Amniotic epithelial cell (primary cell): ENCODE measurements at places on chromosomes 1 and 21.

GRCh38 chr1:62093261-62093660 lies 101.4 kb upstream of the L1TD1 start:
- DNase-seq = no peak

DNA sequence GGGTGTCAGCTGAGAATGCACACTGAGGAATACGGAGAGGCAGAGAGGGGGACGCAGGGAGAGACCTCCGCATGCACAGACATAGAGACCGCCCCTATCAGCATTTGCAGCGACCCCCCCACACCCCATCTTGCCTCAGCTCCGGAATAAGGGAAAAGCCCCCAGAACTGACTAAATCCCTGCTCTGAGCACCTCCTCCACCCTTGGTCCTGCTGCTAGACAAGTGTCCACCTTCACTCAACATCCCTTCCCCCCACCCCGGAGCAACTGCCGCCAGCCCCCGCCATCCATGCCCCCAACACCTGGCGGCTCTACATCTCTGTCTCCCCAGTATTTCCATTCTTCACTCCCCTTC lies 769 bp downstream of the SV2A start:
- no peak for DNase-seq

- peak; percentile 51 for DNase-seq
Observed at GRCh38 chr1:185257950-185258208, 59.2 kb downstream of the IVNS1ABP start.

GRCh38 chr1:153346077-153346723 lies 2.4 kb downstream of the PGLYRP4 start:
- DNase-seq = no peak

DNA sequence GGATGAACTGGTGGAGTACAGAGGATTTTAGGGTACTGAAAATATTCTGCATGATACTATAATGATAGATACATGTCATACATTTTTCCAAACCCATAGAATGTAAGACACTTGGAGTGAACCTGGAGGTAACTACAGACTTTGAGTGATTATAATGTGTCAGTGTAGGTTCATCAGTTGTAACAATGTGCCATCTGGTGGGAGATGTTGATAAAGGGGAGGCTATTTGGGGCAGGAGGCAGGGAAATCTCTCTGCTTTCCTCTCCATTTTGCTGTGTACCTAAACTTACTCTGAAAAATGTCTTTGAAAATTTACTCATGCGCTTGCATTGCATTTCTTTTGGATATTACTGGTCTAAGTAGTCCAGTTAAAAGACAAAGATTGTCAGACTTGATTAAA lies 35.2 kb downstream of the PTBP2 start:
- DNase-seq = no peak

DNA sequence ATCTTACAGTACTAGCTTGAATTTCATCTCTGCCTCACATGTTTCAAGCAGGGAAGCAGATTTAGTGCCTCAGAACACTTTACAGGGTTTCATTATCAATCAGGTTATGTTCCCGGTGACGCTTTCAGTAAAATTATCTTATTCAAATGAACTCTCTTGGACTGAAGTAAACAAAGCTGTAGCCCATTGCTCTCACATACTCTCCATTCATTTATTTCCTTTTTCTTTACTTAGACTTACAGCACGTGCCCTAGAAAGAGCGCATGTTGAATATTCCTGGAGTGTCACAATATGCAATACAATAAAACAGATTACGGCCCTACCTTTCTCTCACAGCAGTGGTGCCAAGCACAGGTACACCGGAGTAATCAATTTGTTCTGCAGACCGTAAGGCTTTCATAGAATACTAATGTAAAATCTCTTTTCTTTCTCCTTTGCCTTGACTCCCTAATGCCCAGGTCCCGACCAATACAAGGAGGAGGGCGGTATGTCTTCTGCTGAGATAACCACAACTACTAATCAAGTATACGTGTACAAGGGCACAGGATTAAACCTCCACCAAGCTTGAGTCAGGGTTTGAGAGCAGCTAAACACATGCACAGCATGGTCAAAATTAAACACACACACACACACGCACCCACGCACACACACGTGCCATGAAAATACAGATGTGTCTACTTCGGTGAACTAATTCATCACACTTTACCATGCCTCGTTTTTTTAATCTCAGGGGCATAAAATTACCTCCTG lies 62.8 kb downstream of the NRIP1 start:
- DNase-seq = peak; percentile 61

- DNase-seq = no peak
Observed at GRCh38 chr1:203037509-203038190, 11.4 kb downstream of the PPFIA4 start.

GRCh38 chr1:192545896-192546521 lies 29.6 kb upstream of the RGS1 start:
- DNase-seq = no peak

DNA sequence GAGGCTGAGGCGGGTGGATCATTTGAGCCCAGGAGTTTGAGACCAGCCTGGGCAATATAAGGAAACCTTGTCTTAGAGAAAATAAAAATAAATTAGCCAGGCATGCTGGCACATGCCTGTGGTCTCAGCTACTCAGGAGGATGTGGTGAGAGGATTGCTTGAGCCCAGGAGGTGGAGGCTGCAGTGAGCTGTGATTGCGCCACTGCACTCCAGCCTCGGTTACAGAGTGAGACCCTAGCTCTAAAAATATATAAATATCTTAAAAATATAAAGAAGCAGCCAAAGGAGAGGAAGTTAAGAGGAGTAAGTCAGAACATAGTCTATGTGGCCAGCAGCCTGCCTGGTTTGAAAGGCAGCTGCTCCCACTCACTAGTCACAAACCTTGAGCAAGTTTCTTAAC lies 4.5 kb upstream of the IL10RB start:
- peak; percentile 86 for DNase-seq

DNA sequence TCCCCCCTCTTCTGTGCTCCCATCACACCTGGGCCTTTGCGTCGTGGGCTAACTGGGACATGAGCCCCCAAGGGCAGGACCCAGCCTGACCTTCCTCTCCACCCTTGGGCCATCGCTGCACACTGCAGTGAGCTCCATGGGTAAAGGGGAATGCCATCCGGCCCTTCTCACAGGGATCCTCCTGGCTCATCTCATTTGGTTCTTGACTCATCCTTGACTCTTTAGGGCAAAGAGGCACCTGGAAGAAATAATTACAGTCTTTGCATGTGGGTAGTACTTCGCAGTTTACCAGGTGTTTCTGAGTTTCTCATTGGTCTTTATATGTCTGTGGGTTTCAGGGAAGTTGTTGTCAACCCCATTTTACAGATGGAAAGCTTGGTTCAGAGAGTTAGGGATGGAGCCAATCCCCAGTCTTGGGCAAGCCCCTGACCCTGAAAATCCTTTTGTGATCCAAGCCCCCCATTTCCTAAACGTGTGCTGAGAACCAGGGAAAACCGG lies 59.3 kb upstream of the ID3 start:
- no peak for DNase-seq
